ENCODE measurements at places on chromosomes 12 and 14. TPM values are rescaled to one million over a fixed set of nuclear protein-coding genes. Genes with fewer than 3 reads are reported as not detected.

PRKD1 gene
- 2.5 TPM for total RNA-seq

ADAM21 gene
- 0.26 TPM for total RNA-seq

C14orf39 gene
- total RNA-seq: 2.8 TPM

PLEKHG7 gene
- total RNA-seq: not detected

SRSF5 gene
- 104 TPM for total RNA-seq

SMCO2 gene
- not detected for total RNA-seq

FOXG1 gene
- not detected for total RNA-seq

KRT6A gene
- total RNA-seq: 0.53 TPM

CRADD gene
- 14.9 TPM for total RNA-seq

LBHD2 gene
- total RNA-seq: not detected

PRH1 gene
- total RNA-seq: 3.2 TPM

- no peak overlapping the region for H3K27ac ChIP-seq
- H3K36me3 ChIP-seq: no peaks in the 10 kb centered on the region
- peaks cover 3% of the 10 kb centered on the region for H3K27me3 ChIP-seq
- no peaks in the 10 kb centered on the region for H3K4me1 ChIP-seq
These were observed 107.5 kb upstream of the PARP11 start for GRCh38 chr12:3980504-3981272.

GRCh38 chr12:9372202-9372601, 164.0 kb upstream of the PZP start:
- no peak overlapping the region for H3K4me3 ChIP-seq
- no peaks in the 10 kb centered on the region for H3K4me1 ChIP-seq
- no peaks in the 10 kb centered on the region for H3K36me3 ChIP-seq
- no peaks in the 10 kb centered on the region for H3K27me3 ChIP-seq
- H3K27ac ChIP-seq: no peak overlapping the region

GRCh38 chr12:67630373-67631088, 18.0 kb upstream of the DYRK2 start:
- H3K27me3 ChIP-seq: no peaks in the 10 kb centered on the region
- no peaks in the 10 kb centered on the region for H3K36me3 ChIP-seq
- H3K27ac ChIP-seq: no peak overlapping the region

- no peak for DNase-seq
- no peaks in the 10 kb centered on the region for H3K27me3 ChIP-seq
- H3K27ac ChIP-seq: no peak overlapping the region
- no peak overlapping the region for H3K4me3 ChIP-seq
- no peaks in the 10 kb centered on the region for H3K36me3 ChIP-seq
- H3K4me1 ChIP-seq: no peaks in the 10 kb centered on the region
These were observed 222.3 kb downstream of the ALG10 start for GRCh38 chr12:34244608-34245007.

DNA sequence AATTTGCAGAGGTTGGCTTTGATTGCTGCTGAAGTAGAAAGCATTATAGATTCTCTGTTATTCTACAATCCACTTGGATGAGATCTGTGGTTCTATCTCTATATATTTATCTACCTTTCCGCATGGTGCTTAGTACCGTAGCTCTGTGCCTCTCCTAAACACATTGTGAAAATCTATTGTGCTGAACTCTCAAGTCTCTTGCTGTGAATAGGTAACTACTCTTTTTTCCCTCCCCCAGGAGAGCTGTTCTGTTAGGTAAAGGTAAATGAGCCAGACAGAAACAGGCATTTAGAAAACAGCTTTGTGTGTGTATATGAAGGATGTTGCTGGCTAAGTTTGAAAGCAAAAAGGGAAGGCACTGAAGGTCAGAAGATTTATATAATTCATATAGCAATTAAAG, 112.6 kb downstream of the BRMS1L start:
- DNase-seq: no peak
- H3K4me1 ChIP-seq: no peaks in the 10 kb centered on the region
- no peaks in the 10 kb centered on the region for H3K27me3 ChIP-seq
- no peaks in the 10 kb centered on the region for H3K36me3 ChIP-seq
- H3K4me3 ChIP-seq: no peak overlapping the region

- H3K27me3 ChIP-seq: no peaks in the 10 kb centered on the region
- H3K36me3 ChIP-seq: no peaks in the 10 kb centered on the region
- DNase-seq: no peak
- H3K27ac ChIP-seq: no peak overlapping the region
- H3K4me3 ChIP-seq: no peak overlapping the region
These were observed 61.0 kb upstream of the PPFIA2 start for GRCh38 chr12:81819991-81820633.

DNA sequence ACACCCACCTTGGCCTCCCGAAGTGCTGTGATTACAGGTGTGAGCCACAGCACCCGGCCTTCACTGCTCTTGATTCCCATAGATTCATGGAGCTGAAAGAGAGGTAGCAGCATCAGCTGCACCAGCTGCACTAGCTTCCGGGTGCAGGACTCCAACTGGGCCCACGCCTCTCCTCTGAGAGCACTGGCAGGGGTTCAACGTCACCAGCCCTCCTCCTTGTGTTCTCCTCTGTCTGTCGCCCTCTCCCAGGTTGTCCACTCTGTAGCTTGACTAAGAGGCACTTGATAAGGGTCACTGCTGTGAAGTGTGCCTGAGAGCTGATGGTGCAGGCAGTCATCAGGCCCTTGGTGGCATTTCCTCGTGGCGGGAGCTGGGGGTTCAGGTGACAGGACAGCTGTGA, 28.3 kb downstream of the MLXIP start:
- peak overlapping the region; percentile 97 for H3K27ac ChIP-seq
- no peaks in the 10 kb centered on the region for H3K27me3 ChIP-seq
- peaks cover 65% of the 10 kb centered on the region for H3K4me1 ChIP-seq

DNA sequence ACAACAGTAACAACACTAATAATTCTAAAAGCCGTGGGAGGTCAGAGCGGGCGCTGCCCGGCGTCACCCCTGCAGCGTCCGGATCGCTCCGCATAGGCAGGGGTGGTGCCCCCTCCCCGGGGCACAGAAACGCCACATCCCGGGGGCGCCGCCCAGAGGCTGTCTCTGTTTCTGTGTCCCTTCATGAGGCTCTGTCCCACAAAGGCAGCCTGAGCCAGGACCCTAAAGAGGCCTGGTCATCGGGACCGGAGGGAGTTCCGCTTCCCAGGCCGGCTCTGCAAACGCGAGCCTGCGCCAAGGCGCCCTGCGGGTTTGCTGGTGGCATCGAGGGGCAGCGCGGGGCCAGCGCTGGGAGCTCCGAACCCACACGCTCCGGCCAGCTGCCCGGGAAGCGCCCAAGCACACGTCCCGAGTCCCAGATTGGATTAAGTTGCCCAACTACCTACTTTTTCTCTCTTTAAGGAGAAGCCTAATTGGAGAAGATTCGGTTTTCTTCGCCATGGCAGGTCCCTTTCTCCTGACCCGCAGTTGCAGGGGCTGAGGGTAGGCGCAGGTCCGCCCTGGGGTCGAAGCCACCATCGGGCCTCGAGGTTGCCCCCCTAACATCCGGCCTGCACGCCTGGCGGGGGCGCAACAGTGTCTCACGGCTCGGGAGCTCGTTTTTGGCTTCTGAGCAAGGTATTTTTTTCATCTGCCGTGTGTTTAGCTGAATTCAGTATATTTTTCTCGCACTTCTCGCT, 421.7 kb downstream of the VRK1 start:
- H3K4me1 ChIP-seq: no peaks in the 10 kb centered on the region
- no peak overlapping the region for H3K27ac ChIP-seq
- no peaks in the 10 kb centered on the region for H3K27me3 ChIP-seq
- no peaks in the 10 kb centered on the region for H3K36me3 ChIP-seq
- no peak for DNase-seq

DNA sequence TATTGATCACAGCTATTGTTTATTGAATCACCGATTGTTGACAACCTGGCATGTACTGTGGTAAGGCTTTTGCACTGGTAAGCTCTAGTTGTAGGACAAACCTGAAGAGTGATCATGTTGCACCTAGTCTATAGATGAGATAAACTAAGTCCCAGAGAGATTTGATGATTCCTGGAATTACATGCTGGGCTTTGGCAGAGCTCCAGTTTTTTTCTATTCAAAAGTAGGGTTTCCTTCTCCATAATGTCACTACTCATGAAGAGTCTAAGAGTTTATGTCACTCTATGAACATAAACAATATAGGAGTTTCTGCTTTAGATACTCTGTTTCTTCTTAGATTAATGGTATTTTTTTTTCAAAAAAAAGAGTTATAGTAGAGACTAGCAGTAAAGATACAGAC, 72.0 kb downstream of the BMP4 start:
- no peaks in the 10 kb centered on the region for H3K36me3 ChIP-seq
- no peaks in the 10 kb centered on the region for H3K27me3 ChIP-seq

DNA sequence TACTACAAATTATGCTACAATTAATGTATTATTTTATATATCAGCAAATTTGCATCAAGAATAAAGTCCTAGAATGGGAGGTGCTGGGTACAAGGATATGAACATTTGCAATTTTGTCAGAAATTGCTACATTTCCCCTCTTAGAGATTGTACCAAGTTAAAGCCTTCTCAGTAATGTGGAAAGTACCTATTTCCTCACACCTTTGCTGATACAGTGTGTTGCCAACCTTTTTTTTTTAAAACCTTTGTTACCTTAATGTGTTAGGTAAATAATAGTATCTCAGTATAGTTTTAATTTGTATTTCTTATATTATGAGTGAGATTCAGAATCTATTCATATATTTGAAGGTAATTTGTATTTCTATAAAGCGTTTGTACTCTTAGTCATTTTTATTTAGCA, 95.4 kb upstream of the HIF1A start:
- no peak for DNase-seq
- H3K27me3 ChIP-seq: no peaks in the 10 kb centered on the region
- H3K27ac ChIP-seq: no peak overlapping the region
- H3K36me3 ChIP-seq: no peaks in the 10 kb centered on the region
- peaks cover 7% of the 10 kb centered on the region for H3K4me1 ChIP-seq
- H3K4me3 ChIP-seq: no peak overlapping the region

DNA sequence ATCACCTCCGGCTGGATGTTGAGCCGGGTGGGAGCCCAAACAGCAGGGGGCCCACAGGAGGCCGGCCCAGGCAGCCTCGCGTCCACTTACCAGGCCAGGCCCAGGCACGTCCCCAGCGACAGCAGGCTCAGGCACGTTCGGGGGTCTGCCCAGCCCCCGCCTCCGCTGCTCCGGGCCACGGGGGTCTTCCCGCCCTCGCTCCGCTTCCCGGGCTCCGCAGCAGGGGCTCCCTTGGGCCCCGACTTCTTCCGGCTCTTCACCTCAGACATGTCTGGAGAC, 216 bp downstream of the IKBIP start:
- H3K27ac ChIP-seq: peak overlapping the region; percentile 74
- peak overlapping the region; percentile 74 for H3K4me3 ChIP-seq
- H3K27me3 ChIP-seq: no peaks in the 10 kb centered on the region
- no peak for DNase-seq
- no peaks in the 10 kb centered on the region for H3K36me3 ChIP-seq

DNA sequence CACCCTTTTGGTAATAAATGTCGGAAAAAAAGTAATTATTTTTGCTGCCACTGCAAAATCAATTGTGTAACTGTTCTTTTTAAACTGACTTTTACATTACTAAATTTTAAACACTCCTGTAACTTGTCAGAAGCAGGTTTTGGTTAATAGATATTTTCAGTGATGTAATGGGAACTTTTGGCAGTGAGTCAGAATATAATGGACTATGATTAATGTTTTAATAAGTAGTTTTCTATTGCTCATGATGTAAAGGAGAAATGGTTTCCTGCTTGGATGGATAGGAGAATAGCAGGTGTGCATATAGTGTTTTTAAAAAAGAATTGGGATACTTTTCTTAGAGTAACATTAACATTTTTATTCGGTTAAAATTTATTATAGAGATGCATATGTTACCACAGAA, 58.8 kb downstream of the TRMT5 start:
- H3K4me1 ChIP-seq: no peaks in the 10 kb centered on the region
- DNase-seq: no peak
- H3K4me3 ChIP-seq: no peak overlapping the region
- H3K27me3 ChIP-seq: no peaks in the 10 kb centered on the region

GRCh38 chr14:38405851-38406635, 150.2 kb upstream of the CLEC14A start:
- no peak overlapping the region for H3K4me3 ChIP-seq
- H3K36me3 ChIP-seq: no peaks in the 10 kb centered on the region
- no peak for DNase-seq
- H3K27me3 ChIP-seq: no peaks in the 10 kb centered on the region

- H3K4me1 ChIP-seq: no peaks in the 10 kb centered on the region
- H3K36me3 ChIP-seq: no peaks in the 10 kb centered on the region
- no peak overlapping the region for H3K4me3 ChIP-seq
- H3K27me3 ChIP-seq: no peaks in the 10 kb centered on the region
These were observed 75.2 kb upstream of the SCAF11 start for GRCh38 chr12:46065412-46066166.

- H3K27ac ChIP-seq: no peak overlapping the region
- no peak overlapping the region for H3K4me3 ChIP-seq
These were observed 143.5 kb downstream of the ST8SIA1 start for GRCh38 chr12:22190969-22191368.

DNA sequence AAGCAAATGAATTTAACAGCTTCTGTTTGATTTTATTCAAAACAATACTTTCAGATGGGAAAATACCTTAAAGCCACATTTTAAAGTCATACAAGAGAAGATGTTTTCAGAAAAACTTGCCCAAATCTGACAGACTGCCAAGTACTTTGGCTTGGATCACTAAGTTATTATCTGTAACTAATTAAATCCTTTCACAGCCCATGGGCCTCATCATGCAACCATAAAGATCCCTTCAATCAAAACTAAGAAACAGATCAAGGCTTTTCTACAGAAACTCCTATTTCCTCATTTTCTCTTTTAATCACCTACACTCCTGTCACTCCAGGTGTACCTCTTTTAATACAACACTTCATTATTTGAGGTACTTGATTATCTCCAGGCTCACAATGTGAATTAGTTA, 28.1 kb downstream of the BLTP3B start:
- DNase-seq: no peak
- H3K27me3 ChIP-seq: no peaks in the 10 kb centered on the region
- peaks cover 3% of the 10 kb centered on the region for H3K36me3 ChIP-seq
- no peak overlapping the region for H3K4me3 ChIP-seq

GRCh38 chr12:122003651-122004611, 17.8 kb upstream of the BCL7A start:
- H3K4me3 ChIP-seq: no peak overlapping the region
- DNase-seq: no peak
- no peak overlapping the region for H3K27ac ChIP-seq
- no peaks in the 10 kb centered on the region for H3K27me3 ChIP-seq

- H3K36me3 ChIP-seq: no peaks in the 10 kb centered on the region
- H3K4me1 ChIP-seq: no peaks in the 10 kb centered on the region
- peak overlapping the region; percentile 27 for H3K27ac ChIP-seq
- H3K4me3 ChIP-seq: no peak overlapping the region
- no peak for DNase-seq
These were observed 69.1 kb downstream of the VCPKMT start for GRCh38 chr14:50047274-50047676.

DNA sequence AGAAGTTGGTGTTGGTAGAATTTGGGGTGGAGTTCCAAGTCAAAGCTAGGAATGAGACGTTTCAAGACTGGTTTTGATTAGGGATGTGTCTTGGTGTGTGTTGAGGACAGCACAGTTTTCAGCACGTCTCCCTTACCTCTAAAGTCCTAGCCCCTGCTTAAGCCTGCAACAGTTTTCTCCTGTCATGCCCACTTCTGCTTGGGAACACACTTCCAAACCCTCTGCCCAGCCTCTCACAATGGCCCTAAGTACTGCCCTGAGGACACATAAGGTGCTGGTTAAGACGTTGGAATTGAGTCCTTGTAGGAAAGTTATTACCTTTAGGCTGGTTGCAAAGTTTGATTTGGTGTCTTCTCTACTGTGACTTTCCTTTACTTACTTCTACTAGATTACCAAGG, 710 bp upstream of the BMAL2 start:
- H3K27ac ChIP-seq: no peak overlapping the region
- peak overlapping the region; percentile 73 for H3K4me3 ChIP-seq
- no peaks in the 10 kb centered on the region for H3K36me3 ChIP-seq
- no peaks in the 10 kb centered on the region for H3K27me3 ChIP-seq
- no peak for DNase-seq
- peaks cover 4% of the 10 kb centered on the region for H3K4me1 ChIP-seq

GRCh38 chr14:44029933-44030332, 477.1 kb downstream of the FSCB start:
- H3K36me3 ChIP-seq: no peaks in the 10 kb centered on the region
- no peak overlapping the region for H3K27ac ChIP-seq
- H3K4me3 ChIP-seq: no peak overlapping the region
- H3K27me3 ChIP-seq: no peaks in the 10 kb centered on the region

Measured in psoas muscle (tissue), 8 donors.